ELR (cell line): ENCODE measurements at places on chromosomes 7 and 10.

- DNase-seq: no peak
These were observed 49.1 kb downstream of the GATA3 start for GRCh38 chr10:8103543-8103942.

DNA sequence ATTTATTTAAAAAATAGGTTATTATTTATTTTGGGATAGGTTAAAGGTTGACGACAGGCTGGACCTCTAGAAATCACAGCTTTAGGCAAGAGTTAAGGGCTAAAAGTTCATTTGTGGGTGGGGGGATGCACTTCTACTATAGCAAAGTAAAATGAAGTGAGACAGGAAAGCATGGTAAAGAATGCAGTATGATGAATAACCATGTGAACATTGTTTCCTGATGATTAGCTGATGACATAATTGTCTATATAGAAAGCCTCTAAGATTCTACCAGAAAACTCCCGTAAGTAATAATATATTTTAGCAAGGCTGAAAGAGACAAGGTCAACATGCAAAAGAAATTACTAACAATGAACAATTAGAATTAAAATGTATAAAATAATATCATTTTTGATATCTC is 25.7 kb upstream of the PRSS37 start:
- peak; percentile 28 for DNase-seq

- no peak for DNase-seq
These were observed 40.8 kb downstream of the ANXA8 start for GRCh38 chr10:47443145-47443544.

- DNase-seq: no peak
These were observed 254.1 kb upstream of the IGFBP3 start for GRCh38 chr7:46175221-46175620.

- DNase-seq: no peak
These were observed 42.9 kb upstream of the TRIM24 start for GRCh38 chr7:138417078-138417700.

- peak; percentile 41 for DNase-seq
These were observed 26.5 kb downstream of the LMTK2 start for GRCh38 chr7:98133181-98133580.

DNA sequence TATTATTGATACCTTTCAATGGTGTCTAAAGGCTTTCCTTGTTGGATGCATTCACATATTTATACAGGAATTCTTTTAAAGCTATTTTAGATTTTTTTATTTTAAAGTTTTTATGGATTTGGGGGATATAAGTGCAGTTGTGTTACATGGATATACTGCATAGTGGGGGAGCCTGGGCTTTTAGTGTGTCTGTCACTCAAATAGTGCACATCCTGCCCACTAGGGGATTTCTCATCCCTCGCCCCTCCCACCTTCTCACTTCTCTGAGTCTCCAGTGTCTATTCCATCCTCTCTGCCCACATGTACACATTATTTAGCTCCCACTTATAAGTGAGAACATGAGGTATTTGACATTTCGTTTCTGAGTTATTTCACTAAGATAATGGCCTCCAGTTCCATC is 154.0 kb upstream of the MKI67 start:
- DNase-seq: no peak

DNA sequence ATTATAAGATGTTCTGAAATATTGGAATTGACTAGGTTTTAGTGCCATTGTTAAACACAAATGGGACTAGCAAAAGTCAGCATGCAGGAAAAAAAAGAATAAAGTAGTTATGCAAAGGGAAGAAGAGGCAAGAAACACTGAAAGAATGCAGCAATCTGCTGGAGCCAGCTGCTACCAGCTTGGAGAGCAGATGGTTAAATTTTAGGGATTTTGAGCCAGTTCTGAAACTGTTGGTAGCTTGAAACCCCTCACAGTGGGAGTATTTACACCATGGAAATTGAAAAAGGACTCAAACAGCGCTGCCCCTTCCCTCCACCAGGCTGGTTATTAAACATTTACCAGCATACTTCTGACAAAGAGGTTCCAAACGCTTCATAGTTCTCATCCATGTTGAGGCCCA is 41.0 kb downstream of the SCRN1 start:
- DNase-seq: no peak

- DNase-seq: peak; percentile 29
These were observed 140.6 kb upstream of the TMEM168 start for GRCh38 chr7:112930787-112931186.

DNA sequence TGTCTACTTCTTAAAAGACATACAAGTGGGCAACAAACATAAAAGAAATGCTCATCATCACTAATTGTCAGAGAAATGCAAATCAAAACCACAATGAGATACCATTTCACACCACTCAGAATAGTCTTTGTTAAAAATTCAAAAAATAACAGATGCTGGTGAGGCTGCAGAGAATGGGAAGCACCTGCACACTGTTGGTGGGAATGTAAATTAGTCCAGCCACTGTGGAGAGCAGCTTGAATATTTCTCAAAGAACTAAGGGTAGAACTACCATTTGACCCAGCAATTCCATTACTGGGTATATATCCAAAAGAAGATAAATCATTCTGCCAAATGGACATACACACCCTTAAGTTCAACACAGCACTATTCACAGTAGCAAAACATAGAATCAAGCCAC is 61.8 kb upstream of the STEAP1 start:
- no peak for DNase-seq

DNA sequence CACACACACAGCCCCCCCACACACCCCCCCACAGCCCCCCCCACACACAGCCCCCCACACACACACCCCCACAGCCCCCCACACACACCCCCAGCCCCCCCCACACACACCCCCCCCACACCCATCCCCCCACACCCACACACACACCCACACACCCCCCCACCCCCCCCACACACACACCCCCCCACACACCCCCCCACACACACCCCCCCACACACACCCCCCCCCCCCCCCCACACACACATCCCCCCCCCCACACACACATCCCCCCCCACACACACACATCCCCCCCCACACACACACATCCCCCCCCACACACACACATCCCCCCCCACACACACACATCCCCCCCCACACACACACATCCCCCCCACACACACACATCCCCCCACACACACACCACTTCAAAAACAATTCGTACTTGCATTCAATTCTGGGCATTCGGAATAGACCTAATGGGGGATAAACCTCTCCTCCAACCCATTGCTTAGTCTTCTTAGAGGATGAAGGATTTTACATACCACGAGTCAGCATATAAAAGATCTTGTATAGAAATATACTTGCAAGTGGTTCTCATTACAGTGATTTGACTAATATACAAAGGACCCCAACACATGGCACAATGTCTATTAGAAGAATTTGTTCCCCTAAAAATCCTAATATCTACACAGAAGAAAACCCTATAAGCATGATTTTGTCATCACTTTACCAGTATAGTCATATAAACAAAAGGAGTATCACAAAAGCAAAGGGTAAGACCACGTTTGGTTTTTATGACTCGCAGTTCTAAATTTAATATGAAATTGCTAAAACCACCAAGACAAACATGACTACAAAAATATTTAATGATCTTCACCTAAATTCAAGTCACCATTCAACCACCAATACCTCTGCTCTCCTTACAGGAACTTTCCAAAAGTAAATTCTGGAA is 80.9 kb downstream of the DIP2C start:
- DNase-seq: peak; percentile 30

GRCh38 chr10:110547139-110547761 is 20.2 kb upstream of the SMC3 start:
- peak; percentile 86 for DNase-seq

DNA sequence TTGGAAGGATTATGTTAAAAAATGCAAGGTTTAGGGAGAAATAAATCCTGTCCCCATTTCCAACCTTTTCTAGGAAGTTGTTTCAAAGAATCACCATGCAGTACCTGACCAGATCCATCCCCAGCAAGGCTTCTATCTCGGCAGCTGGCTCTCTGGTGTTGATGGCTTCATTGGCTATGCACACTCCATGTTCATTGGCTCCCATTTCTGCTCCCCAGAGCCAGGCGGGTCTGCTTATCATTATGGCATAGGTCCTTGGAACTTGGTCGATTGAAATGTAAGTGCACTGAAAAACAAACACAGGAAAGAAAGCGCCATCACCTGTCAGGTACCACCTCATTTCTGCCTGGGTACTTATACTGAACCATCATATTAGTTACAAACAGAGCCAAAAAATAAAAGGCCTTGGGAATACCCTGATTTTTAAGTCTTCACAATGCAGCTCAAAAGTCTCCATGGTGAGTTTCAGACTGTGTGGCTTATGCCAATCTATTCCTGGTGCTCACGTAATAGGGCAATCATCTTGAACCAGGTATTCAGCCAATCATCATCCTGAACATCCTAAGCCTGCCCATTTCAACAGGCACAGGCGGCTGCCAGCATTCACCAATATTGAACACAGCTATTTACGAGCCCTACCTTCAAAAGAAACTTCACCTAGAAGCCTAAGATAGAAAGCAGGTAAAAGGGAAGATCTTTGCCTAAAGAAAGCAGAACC is 34.4 kb downstream of the SCRN1 start:
- no peak for DNase-seq

GRCh38 chr10:78116361-78116760 is 82.7 kb downstream of the RPS24 start:
- DNase-seq: no peak

GRCh38 chr10:14142606-14143250 is 188.0 kb downstream of the FRMD4A start:
- no peak for DNase-seq

- no peak for DNase-seq
These were observed 94.5 kb downstream of the PTPRE start for GRCh38 chr10:128001363-128001745.

DNA sequence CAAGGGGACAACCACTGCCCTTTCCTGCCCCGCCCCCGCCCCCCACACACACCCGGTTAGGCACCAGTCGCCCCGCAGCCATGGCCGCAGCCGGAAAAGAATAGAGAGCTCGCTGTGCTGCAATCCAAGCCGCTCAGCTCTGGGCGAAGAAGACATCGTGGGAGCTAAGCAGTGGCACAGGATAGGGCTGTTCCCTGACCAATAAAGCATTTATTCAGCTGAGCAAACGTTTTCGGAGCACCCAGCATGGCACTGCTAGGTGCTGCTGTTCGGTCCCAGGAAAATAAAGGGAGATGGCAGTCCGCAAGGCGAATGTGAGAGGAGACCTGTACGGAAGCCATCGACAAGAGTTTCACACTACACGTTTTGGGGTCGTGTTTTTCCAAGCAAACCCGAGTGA is 18.3 kb downstream of the SKIDA1 start:
- no peak for DNase-seq

DNA sequence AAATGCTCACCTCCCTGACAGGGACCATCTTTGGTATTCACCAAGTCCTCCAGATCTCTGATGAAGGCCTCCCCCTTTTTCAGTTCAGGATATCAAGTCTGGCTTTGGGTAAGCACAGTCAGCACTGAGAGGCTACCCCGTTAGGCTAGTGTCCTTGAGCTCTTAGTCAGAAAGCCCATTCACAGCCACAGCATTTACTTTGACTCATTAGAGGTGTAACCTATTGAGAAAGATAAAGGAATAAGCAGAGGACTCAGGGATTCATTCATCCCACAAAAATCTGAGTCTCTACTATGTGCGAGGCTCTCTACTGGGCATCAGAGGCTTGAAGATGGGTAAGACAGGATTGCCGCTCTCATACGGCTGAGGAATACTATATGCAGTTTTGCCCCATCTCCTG is 14.0 kb upstream of the RAMP3 start:
- peak; percentile 80 for DNase-seq

- DNase-seq: no peak
These were observed 6.1 kb downstream of the ZNF277 start for GRCh38 chr7:112212571-112212970.

DNA sequence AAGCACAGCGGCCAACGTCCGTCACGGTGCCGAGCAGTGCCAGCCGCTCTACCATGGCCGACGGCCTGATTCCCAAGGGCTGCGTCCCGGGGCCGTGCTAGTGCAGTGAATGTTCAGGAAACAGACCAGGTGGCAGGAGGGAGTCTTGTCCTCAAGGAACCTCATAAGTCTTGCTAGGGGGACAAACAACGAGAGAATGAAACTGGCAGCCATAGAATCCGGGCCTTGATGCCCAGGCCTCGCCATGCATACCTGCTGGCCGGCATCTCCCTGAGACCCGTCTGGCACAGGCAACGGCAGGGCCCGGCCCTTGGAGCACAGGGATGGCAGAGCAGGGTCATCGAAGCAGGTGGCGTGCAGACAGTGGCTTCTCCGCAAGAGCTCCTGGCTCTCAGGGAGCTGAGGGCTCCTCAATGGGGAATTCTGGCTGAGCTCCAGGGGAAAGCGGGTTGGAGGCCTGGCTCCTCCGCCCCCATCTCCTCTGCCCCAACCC is 58.8 kb downstream of the DIP2C start:
- no peak for DNase-seq
